ENCODE measurements at places on chromosomes 7 and 10.

GRCh38 chr7:187227-187927, 5.0 kb upstream of the FAM20C start:
- DNase-seq, result no peak

DNA sequence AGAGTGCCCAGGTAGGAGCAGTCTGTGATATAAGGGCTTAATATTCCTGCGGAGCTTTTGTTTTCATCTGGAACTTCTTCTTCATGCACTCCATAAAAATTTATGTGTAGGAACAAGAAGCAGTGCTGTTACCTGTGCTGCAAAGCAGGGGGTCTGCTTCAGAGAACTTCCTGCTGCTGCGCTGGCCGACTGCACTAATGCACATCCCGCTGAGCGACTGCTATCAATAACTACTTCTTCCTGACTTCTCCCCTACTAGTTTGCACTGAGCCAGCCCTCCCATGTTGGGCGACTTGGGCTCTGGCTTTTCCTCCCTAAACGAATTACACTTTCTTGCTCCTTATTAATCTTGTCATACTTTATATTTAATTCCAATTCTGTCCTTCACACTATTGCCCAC, 150.3 kb downstream of the NEBL start:
- no peak for DNase-seq

- DNase-seq, result no peak
These were observed 31.5 kb downstream of the TCF7L2 start for GRCh38 chr10:112981553-112981952.

- peak; percentile 29 for DNase-seq
These were observed 767.9 kb downstream of the GRID1 start for GRCh38 chr10:85598646-85599045.

DNA sequence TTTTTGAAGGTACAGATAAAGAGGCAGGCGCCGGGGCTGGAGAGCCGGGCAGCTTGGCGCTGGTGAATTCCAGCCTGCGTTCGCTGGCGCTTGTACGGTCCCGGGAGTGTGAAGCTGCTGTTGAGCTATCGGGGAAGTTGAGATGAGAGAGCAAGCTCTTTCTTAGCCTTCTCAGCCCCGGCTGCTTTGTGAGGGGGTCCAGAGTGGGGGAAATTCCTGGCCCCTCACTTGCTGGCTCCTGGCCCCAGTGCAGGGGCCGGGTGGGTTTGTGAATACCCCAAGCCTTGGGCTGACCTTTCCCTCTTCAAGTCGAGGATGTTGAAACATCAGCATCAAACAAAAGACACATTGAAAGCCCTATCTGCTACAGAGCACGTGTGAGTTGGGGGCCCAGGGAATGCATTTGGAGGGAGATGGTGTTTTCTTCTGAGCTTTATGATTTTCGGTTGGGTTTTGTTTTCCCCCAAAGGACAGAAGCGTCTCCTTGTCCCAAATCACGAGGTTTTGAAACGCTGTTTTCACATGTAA, 2.7 kb downstream of the ZMIZ1 start:
- DNase-seq, result no peak

DNA sequence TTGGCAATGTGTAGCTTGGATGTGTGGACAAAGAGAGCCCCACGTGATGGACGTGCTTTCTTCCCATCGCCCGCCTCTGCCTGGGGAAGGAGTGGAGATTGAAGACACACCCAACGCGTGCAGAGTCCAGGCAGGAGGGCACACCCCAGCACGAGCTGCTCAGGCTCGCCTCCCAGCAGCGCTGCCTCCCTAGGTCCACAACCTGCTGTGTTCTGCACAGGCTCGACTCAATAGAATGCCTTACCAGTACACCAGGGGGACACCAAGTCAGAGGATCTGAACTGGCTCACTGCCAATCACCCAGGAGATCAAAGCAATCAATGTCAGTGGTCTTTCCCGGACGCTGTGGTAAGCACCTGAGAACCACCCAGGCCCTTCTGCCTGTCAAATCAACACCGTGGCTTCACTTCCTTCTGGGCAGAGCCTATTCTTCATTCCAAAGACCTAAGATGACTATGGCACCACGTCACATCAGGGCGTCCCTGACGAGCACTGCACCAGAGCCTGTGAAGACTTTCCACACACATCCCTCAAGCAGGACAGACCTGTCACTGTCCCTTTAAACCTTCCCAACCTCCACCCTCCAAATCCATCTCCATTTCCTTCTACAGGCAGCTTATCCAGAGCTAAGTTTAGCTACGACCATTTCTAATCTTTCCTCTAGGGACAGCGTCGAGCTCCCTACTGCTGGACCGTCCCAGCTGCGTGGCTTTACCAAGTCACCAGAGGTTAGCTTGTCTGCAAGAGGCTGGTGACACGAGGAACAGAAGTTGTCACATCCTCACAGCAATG, 72.3 kb downstream of the AMZ1 start:
- peak; percentile 85 for DNase-seq

GRCh38 chr7:31852462-31852861, 165.4 kb downstream of the PPP1R17 start:
- DNase-seq, result no peak

- no peak for DNase-seq
These were observed 262.3 kb upstream of the KLF14 start for GRCh38 chr7:130996205-130996832.

DNA sequence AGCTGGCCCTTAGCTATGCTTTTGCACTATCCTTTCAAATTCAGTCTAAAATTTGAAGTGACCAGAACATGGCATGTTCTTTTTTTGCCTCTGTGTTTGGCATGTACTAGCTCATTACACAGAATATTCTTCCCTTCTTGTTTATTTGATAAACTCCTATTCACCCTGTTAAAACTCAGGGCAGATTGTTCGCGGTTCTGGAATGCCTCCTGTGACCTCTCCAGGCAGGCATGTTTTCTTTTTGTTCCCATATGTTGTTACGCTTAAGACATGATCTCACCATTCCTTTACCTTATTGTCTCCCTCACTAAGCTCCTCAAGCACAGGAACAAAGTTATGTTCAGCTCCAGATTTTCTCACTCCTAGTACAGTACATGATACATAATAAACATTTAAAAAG, 181.7 kb downstream of the CCSER2 start:
- no peak for DNase-seq

GRCh38 chr7:157565981-157566630, 229.3 kb downstream of the DNAJB6 start:
- DNase-seq, result no peak

- peak; percentile 90 for DNase-seq
These were observed 8.4 kb upstream of the RBM28 start for GRCh38 chr7:128352153-128352537.

- DNase-seq, result no peak
These were observed 29.6 kb downstream of the AMZ1 start for GRCh38 chr7:2717293-2718261.

DNA sequence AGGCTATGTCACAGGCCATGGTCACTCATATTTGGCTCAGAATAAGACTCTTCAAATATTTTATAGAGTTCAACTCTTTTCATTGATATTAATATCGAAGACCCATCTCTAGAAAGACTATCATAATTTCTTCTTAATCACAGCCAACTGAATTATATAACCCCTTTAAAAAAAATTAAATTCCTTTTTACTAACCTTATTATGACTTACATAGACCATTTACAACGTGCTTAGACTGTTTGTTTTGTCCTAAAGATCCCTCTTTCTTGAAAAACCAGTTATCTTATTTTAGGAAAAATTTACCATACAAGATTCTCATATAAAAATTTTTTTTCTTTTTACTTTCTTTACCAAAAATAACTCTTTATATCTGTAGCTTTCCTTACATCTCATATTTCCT, 10.2 kb upstream of the TMEM254 start:
- no peak for DNase-seq

DNA sequence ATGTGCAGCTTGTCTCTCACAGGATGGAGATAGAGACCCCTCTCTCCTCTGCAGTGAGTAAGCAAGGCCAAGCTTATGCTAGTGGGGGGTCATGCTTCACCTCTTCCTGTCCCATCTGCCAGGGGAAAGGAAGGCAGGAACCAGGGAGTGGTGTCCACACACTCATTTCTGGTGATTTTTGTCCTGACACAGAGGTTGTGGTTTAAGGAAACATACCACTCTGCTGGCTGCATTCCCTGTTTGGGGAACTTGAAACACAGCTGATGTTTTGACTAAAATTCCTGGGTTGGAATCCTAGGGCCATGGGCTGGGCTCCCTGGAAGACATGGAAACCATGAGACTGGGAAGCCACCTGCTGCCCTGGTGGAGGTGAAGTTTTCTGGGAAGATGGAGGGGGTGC, 21.4 kb downstream of the C10orf120 start:
- no peak for DNase-seq

GRCh38 chr7:20647036-20647435, 31.6 kb downstream of the ABCB5 start:
- DNase-seq, result no peak

DNA sequence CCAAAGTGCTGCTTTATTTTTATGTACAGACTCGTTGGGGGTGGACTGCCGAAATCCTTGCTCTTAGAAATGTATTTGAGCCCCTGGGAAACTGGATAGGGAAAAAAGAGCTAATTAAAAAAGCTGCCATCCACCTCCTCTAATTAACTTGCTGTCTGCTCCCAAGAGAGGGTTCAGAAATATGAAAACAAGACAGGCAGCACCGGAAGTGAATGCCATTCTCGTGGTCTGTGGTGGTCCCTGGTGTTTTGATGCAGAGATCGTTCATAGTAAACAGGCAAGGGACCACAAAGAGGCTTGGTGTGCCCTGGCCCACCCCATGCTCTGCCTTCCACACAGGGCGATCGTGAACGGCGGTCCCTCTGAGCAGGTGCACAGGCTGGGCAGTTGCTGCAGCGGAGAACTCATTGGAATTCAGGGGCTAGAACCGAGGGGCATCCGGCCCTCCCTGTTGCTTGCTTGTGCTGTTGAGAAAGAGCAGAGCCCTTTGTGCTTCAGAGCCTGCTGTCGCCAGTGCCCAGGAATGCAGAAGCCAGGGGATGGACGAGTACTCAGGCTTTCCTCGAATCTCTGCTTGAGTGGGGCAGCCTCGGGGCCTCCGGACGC, 79.1 kb upstream of the BTBD16 start:
- DNase-seq, result peak; percentile 60

- no peak for DNase-seq
These were observed 45.7 kb downstream of the ZNF138 start for GRCh38 chr7:64839910-64840309.

- DNase-seq, result no peak
These were observed 25.2 kb downstream of the PALD1 start for GRCh38 chr10:70503776-70504175.

DNA sequence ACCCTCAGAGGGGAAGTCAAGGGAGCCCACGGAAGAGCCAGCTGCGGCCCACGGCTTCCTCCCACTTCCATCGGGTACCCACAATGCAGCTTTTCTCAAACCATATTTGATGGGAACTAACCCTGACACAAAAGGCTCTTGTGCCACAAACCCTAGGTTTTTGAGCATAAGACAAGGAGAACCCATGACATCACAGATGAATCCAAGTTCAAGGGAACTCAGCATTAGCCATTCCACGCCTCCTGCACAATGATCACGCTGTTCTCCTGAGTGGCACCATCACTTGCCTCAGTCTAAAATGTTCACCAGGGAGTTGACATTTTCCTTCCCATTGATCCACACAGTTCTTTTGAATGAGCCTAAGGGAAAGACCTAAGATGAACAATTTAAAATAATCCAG, 70.4 kb downstream of the ITIH5 start:
- DNase-seq, result peak; percentile 15

DNA sequence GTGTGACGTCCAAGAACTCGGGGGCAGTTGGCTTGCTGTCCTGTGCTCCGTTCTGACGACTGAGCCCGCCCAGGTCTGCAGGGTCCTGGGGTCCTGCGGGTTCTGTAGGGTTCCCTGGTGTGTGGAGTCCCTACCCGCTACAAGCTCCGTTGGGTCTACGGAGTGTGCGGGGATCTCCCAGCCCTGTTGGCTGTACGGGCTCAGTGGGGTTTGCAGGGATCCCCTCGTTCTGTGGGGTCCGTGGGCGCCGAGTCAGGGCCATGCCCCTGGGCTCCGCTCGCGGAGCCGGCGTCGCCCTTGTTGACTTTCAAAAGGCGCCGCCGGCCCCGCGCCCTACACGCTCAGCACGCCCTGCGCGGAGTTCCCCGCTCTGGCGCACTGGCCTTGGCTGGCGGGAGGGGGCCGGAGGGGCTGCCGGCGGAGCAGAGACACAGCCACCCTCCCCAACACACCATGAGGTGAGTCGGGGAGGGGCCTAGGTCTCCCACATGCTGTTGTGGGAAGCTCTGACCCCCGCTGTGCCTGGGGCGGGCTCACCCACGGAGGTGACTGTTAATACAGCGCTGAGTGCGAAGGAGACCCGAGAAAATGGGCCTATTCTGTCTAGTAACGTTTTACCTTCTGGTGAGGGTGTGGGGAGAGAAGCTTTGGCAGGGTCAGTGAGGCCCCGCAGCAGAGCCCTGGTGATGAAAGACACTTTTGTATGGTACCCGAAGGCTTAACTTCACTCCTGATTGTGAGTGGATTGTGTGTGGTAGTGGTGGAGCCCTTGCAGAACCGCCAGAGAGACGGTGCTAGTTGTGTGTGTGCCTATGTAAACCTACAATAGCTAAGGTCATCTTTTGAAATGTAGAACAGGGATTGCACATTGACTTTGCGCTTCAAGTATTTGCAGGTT, 8.1 kb downstream of the TASOR2 start:
- peak; percentile 86 for DNase-seq

- DNase-seq, result no peak
These were observed 8.9 kb downstream of the PROSER2 start for GRCh38 chr10:11832042-11832441.

GRCh38 chr10:112986544-112987190, 36.6 kb downstream of the TCF7L2 start:
- DNase-seq, result no peak

GRCh38 chr10:133276435-133277201, at the start of gene ADAM8:
TSS of gene ADAM8 (minus strand) at chr10:133276868. CDS start at chr10:133276817, 51 bp downstream.
- DNase-seq, result peak; percentile 80

- no peak for DNase-seq
These were observed 33.4 kb downstream of the PRPS1L1 start for GRCh38 chr7:17994079-17994850.

GRCh38 chr7:86212976-86213375, 430.7 kb upstream of the GRM3 start:
- DNase-seq, result no peak

- DNase-seq, result no peak
These were observed 249.2 kb upstream of the ZNF32 start for GRCh38 chr10:43897765-43898419.

DNA sequence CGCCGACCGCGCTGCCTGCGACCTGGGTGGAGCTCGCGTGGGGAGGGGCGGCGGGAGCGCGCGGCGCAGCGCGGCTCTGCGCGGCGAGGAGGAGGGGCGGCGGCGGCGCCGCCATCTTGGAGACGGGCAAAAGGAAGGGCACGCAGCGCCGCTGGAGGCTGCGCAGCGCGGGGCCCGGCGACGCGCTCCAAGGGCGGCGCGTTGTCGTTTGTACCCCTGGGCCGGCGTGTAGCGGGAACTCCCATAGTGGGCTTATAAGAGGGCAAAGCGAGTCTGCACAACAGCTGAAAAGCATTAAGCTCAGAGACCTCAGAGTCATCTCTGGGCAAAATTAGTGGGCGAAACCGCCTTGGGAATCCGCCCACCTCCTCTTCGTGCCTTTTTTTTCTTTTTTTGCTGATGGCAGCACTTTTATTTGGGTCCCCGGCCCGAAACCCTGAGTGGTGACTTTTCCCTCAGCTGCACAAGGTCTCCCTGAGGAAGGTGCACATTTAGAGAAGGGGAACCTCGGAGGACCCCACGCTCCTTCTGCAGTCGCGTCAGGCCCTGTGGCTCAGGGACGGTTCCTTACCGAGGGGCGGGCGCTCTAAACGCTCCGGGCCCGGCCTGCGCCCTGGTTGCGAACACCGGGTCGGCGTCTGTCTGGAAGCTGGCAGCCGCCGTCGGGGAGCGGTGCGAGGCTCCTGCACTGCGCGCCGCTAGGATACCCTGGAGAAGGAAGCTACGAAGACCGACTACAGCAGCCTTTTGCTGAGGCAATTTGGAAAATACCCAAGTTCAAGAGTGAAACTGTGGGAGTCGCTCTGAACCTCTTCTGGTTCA, 428 bp upstream of the MCMBP start:
- peak; percentile 89 for DNase-seq

Data from islet precursor cell (in vitro differentiated cells).